ENCODE measurements at places on chromosomes 2 and 18. TPM values are rescaled to one million over a fixed set of nuclear protein-coding genes. Genes with fewer than 3 reads are reported as not detected.

Gene GLB1L
- 3.8 TPM for polyA plus RNA-seq

Gene GKN1
- polyA plus RNA-seq, result not detected

Gene REG1B
- not detected for polyA plus RNA-seq

Gene ASTL
- polyA plus RNA-seq, result not detected

Gene SH3RF3
- polyA plus RNA-seq, result 2.1 TPM

Gene APLF
- polyA plus RNA-seq, result 3.2 TPM

Gene RAB6D
- 0.15 TPM for polyA plus RNA-seq

Gene ANKRD23
- 0.95 TPM for polyA plus RNA-seq

Gene CHRNG
- polyA plus RNA-seq, result not detected

Gene NEB
- 0.11 TPM for polyA plus RNA-seq

Gene AQP12B
- polyA plus RNA-seq, result not detected

Gene HOXD13
- 1.9 TPM for polyA plus RNA-seq

Gene TUBB8B
- polyA plus RNA-seq, result not detected

DNA sequence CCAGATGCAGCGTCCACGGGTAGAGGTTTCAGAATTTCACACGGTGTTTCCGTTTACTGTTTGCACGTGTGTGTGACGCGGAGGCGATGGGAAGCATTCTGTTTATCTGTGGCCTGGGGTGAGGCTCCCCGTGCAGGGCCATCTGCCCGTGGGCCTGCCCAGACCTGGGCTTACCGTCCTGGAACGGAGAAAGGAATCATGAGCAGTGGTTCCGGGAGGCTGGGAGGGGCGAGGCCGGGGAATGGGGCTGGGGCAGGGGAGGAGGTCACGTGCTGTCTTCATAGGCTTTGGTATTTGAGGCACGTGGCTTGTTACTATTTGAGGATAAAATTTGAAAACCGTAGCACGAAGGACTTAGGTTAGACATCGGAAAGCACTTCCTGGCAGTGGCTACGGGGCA lies 77.9 kb downstream of the RTP5 start:
- no peaks in the 10 kb centered on the region for H3K4me1 ChIP-seq
- no peak overlapping the region for H3K4me3 ChIP-seq
- H3K27ac ChIP-seq, result no peak overlapping the region
- DNase-seq, result no peak
- H3K36me3 ChIP-seq, result no peaks in the 10 kb centered on the region

DNA sequence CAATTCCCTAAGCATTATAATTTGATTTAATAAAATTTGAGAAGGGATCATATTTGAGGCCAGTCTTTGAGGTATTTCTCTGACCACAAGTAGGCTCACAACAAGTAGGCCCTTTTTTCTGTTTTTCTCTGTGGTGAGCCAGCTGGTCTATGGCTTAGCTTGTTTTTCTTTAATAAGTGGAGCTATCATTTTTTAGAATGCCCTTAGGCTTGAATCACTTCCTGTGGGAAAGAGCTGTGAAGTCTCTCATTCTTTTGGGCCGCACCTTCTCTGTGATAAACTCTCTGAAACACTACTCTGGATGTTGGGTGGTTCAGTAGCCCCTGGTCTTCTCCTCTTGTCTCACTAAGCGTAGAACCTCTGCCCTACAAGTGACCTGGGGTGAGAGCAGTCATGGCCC lies 235.9 kb downstream of the SUCLG1 start:
- H3K4me3 ChIP-seq, result no peak overlapping the region
- no peak overlapping the region for H3K27ac ChIP-seq
- no peak for DNase-seq
- no peaks in the 10 kb centered on the region for H3K4me1 ChIP-seq
- H3K27me3 ChIP-seq, result no peaks in the 10 kb centered on the region
- H3K36me3 ChIP-seq, result no peaks in the 10 kb centered on the region

DNA sequence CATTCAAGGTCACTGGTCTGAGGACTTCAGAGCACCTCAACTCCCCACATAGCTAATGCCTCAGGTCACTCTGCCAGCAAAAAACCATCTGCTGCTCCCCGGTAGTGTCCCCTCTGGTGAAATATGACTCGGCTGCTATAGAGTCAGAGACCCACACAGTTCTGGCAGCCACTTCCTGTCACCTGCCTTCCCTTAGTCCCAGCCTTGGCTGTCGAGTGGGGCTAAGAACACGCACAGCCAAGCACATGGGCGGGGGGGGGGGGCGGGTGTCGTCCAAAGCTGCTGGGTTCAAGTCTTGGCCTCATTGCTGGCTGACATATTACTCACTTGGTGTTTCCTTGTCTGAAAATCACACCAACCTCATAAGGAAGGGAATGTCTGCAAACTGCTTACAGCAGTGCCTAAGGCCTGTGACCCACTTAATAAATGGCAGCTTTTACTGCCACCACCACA lies 37.5 kb downstream of the POLR1A start:
- H3K27me3 ChIP-seq, result no peaks in the 10 kb centered on the region
- no peak overlapping the region for H3K4me3 ChIP-seq
- H3K27ac ChIP-seq, result peak overlapping the region; percentile 9

- no peak for DNase-seq
- no peaks in the 10 kb centered on the region for H3K4me1 ChIP-seq
- no peaks in the 10 kb centered on the region for H3K36me3 ChIP-seq
- H3K4me3 ChIP-seq, result no peak overlapping the region
These were observed 6.8 kb downstream of the NPHP1 start for GRCh38 chr2:110198016-110198415.

DNA sequence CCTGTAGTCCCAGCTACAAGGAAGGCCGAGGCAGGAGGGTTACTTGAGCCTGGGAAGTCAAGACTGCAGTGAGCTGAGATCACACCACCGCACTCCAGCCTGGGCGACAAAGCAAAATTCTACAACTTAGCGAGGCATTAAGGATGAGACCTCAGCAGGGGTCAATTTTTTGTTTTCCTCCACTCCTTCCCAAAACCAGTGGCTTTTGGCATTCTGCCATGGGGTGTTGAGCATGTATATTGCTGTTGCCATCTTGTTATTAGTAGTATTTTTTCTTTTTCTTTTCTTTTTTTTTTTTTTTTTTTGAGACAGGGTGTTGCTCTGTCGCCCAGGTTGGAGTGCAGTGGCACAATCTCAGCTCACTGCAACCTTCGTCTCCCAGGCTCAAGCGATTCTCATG lies 8.9 kb upstream of the GIGYF2 start:
- no peak overlapping the region for H3K27ac ChIP-seq
- H3K36me3 ChIP-seq, result no peaks in the 10 kb centered on the region
- 0 out of 2 replicates have a peak, but pooled peaks cover under 1% of the 10 kb centered on the region for H3K27me3 ChIP-seq
- H3K4me3 ChIP-seq, result no peak overlapping the region
- DNase-seq, result no peak
- H3K4me1 ChIP-seq, result no peaks in the 10 kb centered on the region

GRCh38 chr2:145626301-145626700 lies 1106.4 kb upstream of the ZEB2 start:
- no peak overlapping the region for H3K27ac ChIP-seq
- no peak overlapping the region for H3K4me3 ChIP-seq

- H3K36me3 ChIP-seq, result no peaks in the 10 kb centered on the region
- H3K4me3 ChIP-seq, result no peak overlapping the region
- DNase-seq, result no peak
- H3K27me3 ChIP-seq, result peaks cover 58% of the 10 kb centered on the region
These were observed 31.0 kb downstream of the EDAR start for GRCh38 chr2:108958002-108958401.

- peak; percentile 62 for DNase-seq
- H3K36me3 ChIP-seq, result no peaks in the 10 kb centered on the region
- H3K4me1 ChIP-seq, result peaks cover 20% of the 10 kb centered on the region
These were observed 9.1 kb upstream of the FAM124B start for GRCh38 chr2:224410946-224411561.

GRCh38 chr18:62880673-62881364 lies 165.5 kb downstream of the PHLPP1 start:
- no peak for DNase-seq
- H3K27ac ChIP-seq, result peak overlapping the region; percentile 58
- no peak overlapping the region for H3K4me3 ChIP-seq
- no peaks in the 10 kb centered on the region for H3K27me3 ChIP-seq
- peaks cover 51% of the 10 kb centered on the region for H3K4me1 ChIP-seq

DNA sequence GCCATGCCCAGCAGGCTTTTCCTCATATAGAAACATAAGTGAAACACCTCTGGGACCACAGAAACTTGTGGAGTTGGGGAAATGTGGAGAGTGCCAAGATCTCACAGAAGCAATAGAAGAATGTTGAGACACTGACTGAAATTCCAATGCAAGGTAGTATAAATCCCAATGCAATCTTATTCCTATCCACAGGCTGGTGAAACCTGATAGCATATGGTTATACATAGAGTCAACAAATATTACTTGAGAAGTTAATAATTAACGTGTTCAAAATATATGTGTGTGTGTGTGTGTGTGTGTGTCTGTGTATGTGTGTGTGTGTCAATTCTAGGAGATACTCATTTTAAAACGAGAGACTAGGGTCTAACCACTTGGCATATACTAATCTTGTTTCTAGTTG lies 776.8 kb upstream of the ACVR2A start:
- H3K27me3 ChIP-seq, result no peaks in the 10 kb centered on the region
- H3K36me3 ChIP-seq, result no peaks in the 10 kb centered on the region
- no peak overlapping the region for H3K4me3 ChIP-seq
- no peaks in the 10 kb centered on the region for H3K4me1 ChIP-seq
- no peak overlapping the region for H3K27ac ChIP-seq
- no peak for DNase-seq

DNA sequence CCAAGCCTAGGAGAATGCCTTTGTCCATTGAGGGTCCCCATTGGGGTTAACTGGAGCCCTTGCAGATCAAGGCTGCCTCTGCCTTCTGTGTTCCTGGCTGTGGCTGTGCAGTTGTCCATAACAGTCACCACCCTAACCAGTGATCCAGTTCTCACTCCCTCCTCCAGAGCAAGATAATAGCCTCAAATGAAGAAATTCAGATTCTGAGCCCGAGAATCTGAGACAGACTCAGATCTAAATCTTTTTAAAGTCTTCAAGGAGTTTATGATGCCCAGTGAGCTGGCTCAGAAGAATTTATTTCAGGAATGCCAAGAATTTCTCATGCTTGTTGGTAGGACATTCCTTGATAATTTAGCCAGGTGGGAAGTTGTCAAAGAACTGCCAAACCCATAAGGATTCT lies 44.3 kb upstream of the RAB6C start:
- no peak overlapping the region for H3K4me3 ChIP-seq
- no peak overlapping the region for H3K27ac ChIP-seq
- H3K27me3 ChIP-seq, result no peaks in the 10 kb centered on the region
- H3K36me3 ChIP-seq, result no peaks in the 10 kb centered on the region

DNA sequence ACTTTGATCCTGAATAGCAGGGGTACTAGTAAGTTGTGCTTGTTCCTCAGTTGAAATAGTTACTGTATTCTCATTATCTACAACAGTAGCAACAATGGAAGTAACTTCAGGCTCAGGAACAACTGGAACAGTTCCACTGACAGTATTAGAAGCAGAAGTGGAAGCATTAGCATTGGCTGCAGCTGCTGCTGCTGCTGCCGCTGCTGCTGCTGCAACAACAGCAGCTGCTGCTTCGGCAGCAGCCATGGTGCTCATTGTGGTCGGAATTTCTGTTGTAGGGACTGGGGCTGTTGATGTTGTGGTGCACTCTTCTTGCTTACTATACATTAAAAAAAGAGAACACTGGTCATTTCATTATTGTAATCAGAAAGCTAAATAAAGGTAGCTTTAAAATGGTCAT lies 40.8 kb downstream of the PRPF40A start:
- H3K27ac ChIP-seq, result no peak overlapping the region
- DNase-seq, result no peak
- no peak overlapping the region for H3K4me3 ChIP-seq

DNA sequence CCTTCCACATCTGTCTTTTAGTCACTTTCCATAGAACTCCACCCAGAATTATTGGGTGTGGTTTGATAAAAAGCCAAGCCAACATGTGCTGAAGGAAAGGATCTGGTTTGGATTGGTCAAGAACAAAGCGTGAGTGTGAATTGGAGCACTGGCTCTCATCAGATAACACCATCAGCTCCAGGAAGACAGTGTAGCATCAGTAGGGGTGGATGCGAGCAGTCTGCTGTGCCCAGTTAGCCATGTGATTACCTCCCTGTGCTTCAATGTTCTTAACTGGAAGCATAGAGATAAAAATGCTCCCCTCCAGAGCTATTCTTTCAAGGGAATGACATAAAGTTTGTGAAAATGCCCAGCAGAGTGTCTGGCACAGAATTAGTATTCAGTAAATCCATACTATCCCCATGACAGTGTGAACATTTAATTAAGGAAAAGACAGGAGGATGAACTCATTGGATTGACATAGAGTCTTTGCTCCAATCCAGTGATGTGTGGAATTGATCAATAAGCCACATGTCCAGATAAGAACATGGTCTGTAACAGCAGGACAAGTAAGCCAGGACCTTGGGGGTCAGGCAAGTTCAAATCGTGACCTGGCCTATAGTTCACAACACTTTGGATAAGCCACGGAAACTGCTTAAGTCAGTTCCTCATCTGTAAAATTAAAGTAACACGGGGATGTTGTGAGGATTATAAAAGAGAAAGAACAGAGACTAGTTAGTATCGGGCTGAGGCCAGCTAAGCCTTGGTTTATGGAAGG lies 68.0 kb downstream of the FAM124B start:
- H3K27me3 ChIP-seq, result peaks cover 7% of the 10 kb centered on the region
- peak; percentile 26 for DNase-seq
- H3K4me3 ChIP-seq, result no peak overlapping the region
- H3K36me3 ChIP-seq, result no peaks in the 10 kb centered on the region

- H3K27ac ChIP-seq, result peak overlapping the region; percentile 9
- peak overlapping the region; percentile 8 for H3K4me3 ChIP-seq
- peaks cover 34% of the 10 kb centered on the region for H3K4me1 ChIP-seq
- H3K36me3 ChIP-seq, result no peaks in the 10 kb centered on the region
These were observed 559.9 kb upstream of the ID2 start for GRCh38 chr2:8121826-8122513.

- H3K4me1 ChIP-seq, result no peaks in the 10 kb centered on the region
- no peak for DNase-seq
- H3K27ac ChIP-seq, result no peak overlapping the region
- no peak overlapping the region for H3K4me3 ChIP-seq
- no peaks in the 10 kb centered on the region for H3K36me3 ChIP-seq
- H3K27me3 ChIP-seq, result no peaks in the 10 kb centered on the region
These were observed 681.6 kb upstream of the KLHL29 start for GRCh38 chr2:22703286-22703920.

GRCh38 chr2:240632306-240632721 lies 7.0 kb downstream of the GPR35 start:
- no peaks in the 10 kb centered on the region for H3K36me3 ChIP-seq
- H3K4me1 ChIP-seq, result no peaks in the 10 kb centered on the region
- no peak for DNase-seq
- H3K4me3 ChIP-seq, result no peak overlapping the region
- no peak overlapping the region for H3K27ac ChIP-seq

GRCh38 chr2:42830922-42831574 lies 38.7 kb upstream of the HAAO start:
- H3K36me3 ChIP-seq, result no peaks in the 10 kb centered on the region
- DNase-seq, result no peak
- peaks cover 22% of the 10 kb centered on the region for H3K4me1 ChIP-seq
- H3K4me3 ChIP-seq, result no peak overlapping the region
- H3K27ac ChIP-seq, result no peak overlapping the region

DNA sequence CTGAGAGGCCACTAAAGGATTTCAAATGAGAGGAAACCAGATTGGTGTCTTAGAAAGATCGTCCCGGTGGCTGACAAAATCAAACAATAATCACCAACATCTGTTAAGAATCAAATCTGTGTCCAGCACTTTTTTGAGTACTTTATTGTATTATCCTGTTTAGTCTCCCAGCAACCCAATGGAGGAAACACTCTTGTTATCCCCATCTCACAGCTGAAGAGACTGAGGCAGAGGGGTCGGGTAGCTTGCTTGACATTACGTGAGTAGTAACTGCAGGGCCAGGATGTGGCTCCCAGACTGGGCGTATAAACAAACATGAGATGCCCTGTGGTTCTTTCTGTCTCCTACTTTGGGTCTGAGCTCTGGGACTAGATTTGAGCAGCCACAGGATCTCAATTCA lies 76.0 kb downstream of the KLHL29 start:
- H3K36me3 ChIP-seq, result no peaks in the 10 kb centered on the region
- no peaks in the 10 kb centered on the region for H3K27me3 ChIP-seq
- no peak overlapping the region for H3K4me3 ChIP-seq
- no peak overlapping the region for H3K27ac ChIP-seq
- DNase-seq, result no peak
- H3K4me1 ChIP-seq, result peaks cover 7% of the 10 kb centered on the region
